Substantia nigra (tissue), 51 donors: ENCODE measurements at places on chromosomes 1 and 21.

DNA sequence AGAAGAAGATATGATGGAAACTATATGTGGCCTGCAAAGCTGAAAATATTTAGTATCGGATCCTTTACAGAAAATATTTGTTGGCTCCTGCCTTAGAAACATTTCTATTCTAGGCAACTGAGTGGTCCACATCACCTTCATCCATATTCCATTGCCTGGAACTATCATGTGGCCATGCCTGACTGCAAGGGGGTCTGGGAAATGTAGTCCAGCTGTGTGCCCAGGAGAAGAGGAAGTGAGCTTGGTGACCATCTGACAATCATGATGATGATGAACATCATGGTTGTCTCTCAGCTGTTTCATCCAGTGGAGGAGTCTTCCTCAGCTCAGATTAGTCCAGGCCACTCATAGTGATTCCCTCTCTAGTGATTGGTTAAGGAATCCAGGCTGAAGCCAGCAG, 61.8 kb upstream of the IFNLR1 start:
- DNase-seq, result no peak

DNA sequence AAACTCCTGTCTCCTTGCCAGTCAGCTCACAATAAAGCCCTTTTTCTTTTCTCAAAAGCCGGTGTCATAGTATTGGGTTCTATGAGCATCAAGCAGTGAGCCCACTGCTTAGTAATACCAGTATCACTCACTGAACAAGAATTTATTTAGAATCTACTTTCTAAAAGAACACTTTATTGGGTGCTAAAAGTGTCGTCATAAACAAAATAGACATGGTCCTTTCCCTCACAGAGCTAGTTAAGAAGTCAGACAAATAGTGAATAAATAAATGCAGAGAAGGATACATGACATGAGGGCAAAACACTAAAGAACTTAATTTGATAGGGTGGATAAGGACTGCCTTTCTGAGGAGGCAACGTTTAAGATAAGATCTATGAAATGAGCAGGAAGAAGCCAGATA, 32.2 kb downstream of the EVI5 start:
- DNase-seq, result no peak

- DNase-seq, result no peak
Observed at GRCh38 chr1:81867235-81867634, 66.5 kb downstream of the ADGRL2 start.

GRCh38 chr1:214074477-214074876, 86.7 kb downstream of the PROX1 start:
- no peak for DNase-seq

GRCh38 chr1:153293480-153293775, 19.3 kb downstream of the PGLYRP3 start:
- no peak for DNase-seq
